ENCODE measurements at places on chromosomes 1 and 21. TPM values are rescaled to one million over a fixed set of nuclear protein-coding genes. Genes with fewer than 3 reads are reported as not detected.

FAM72C gene
- total RNA-seq, result 2.9 TPM

TMEM240 gene
- total RNA-seq, result 0.23 TPM

CASZ1 gene
- 36.1 TPM for total RNA-seq

OR14K1 gene
- not detected for total RNA-seq

FNDC10 gene
- total RNA-seq, result 5.6 TPM

CFAP141 gene
- not detected for total RNA-seq

GBP7 gene
- not detected for total RNA-seq

MMEL1 gene
- not detected for total RNA-seq

MXRA8 gene
- total RNA-seq, result 4.9 TPM

GREM2 gene
- not detected for total RNA-seq

DCST2 gene
- total RNA-seq, result not detected

PPIAL4G gene
- total RNA-seq, result not detected

SETD4 gene
- 8.8 TPM for total RNA-seq

CFH gene
- 33.3 TPM for total RNA-seq

PKP1 gene
- 357 TPM for total RNA-seq

KIF21B gene
- total RNA-seq, result 0.56 TPM

OR2G6 gene
- not detected for total RNA-seq

Measured in airway epithelial cell (primary cell).